Activated naive CD4-positive, alpha-beta T cell treated with anti-CD3 and anti-CD28 coated beads, Interleukin-2, amount 50 U/mL, for 16 hours (primary cell): ENCODE measurements at places on chromosomes 6 and 20.
A peak's percentile ranks its signal among the peaks of the same experiment; 100 is the strongest.

- DNase-seq, result no peak
Measured at GRCh38 chr6:25928562-25929324, 1.7 kb downstream of the SLC17A2 start.

- DNase-seq, result no peak
Measured at GRCh38 chr20:34525342-34525708, 9.1 kb downstream of the DYNLRB1 start.

DNA sequence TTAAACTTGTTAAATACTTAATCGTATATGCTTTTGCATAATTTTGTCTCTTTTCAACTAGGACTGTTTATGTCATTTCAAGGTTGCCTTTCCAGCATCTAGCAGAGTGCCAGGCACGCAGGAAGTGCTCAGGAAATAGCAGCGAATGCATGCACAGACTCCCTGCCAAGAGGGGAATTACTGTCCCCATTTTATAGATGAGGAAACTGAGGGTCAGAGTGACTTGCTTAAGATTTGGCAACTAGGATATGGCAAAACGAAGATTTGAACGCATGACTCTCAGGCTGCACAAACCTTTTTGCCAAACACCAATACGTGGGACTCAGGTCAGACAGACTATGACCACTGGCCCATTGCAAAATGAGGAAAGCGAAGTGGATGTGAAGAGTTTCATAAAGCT lies 22.5 kb downstream of the EYA2 start:
- DNase-seq, result no peak

- DNase-seq, result no peak
Measured at GRCh38 chr6:166752928-166753721, 126.1 kb upstream of the RPS6KA2 start.

GRCh38 chr6:29653452-29654038 lies 3.3 kb upstream of the MOG start:
- peak; percentile 25 for DNase-seq

GRCh38 chr20:46774943-46775560 lies 65.6 kb downstream of the SLC2A10 start:
- DNase-seq, result no peak

GRCh38 chr6:90326404-90327057 lies 29.9 kb upstream of the BACH2 start:
- DNase-seq, result peak; percentile 37

DNA sequence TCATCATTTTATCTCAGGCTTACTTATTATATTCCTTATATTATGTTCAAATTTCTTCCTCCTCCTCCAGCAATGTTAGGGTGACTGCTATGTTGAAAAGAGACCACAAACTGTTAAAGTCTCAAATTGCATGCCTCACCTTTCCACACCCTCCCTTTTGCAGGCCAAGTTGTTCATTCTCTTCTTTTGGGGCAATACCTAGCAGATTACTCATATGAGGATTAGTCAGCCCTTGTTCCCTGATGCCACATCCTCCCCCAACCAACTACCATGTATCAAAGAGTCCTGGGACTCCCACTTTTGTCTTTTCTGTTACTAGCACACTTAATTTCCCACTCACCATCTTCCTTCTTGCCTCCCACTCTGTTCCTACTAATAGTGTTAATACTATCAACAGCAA lies 434.7 kb downstream of the BCKDHB start:
- DNase-seq, result no peak

DNA sequence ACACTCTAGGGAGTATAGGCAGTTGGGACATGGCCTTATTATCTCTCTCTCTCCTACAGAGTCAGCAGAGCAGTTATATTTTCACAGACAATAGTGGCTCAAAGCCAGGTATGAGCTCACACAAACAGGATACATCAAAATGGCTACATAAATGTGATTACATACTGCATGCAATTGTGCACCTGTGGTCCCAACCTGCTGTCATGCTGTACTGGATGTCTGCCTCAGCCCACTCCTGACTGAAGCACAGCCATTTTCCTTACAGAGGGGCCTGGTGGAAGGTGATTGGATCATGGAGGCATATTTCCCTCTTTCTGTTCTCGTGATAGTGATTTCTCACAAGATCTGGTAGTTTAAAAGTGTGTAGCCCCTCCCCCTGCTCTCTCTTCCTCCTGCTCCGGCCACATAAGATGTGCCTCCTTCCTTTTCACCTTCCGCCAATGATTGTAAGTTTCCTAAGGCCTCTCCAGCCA lies 37.0 kb upstream of the SAMHD1 start:
- DNase-seq, result no peak

- no peak for DNase-seq
Measured at GRCh38 chr20:41359541-41360011, 7.0 kb downstream of the EMILIN3 start.

GRCh38 chr20:483815-484644 lies 21.7 kb upstream of the TBC1D20 start:
- no peak for DNase-seq

GRCh38 chr20:45051204-45052060 lies 49.5 kb downstream of the KCNS1 start:
- no peak for DNase-seq

DNA sequence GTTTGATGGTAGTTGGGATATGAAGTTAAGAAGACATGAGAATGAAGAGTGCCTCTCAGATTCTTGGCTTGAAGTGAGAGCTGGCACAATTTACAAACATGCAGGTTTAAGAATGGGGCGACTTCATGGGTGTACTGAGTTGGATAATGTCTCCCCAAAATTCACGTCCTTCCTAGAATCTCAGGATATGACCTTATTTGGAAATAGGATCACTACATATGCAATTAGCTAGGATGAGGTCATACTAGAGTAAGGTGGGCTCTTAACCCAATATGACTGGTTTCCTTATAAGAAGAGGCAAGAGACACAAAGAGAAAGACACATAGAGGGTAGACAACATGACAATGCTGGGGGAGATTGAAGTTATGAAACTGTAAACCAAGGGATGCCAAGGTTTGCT lies 5.2 kb downstream of the PKIB start:
- no peak for DNase-seq

GRCh38 chr20:43514648-43514999 lies 7.1 kb downstream of the L3MBTL1 start:
- DNase-seq, result no peak

DNA sequence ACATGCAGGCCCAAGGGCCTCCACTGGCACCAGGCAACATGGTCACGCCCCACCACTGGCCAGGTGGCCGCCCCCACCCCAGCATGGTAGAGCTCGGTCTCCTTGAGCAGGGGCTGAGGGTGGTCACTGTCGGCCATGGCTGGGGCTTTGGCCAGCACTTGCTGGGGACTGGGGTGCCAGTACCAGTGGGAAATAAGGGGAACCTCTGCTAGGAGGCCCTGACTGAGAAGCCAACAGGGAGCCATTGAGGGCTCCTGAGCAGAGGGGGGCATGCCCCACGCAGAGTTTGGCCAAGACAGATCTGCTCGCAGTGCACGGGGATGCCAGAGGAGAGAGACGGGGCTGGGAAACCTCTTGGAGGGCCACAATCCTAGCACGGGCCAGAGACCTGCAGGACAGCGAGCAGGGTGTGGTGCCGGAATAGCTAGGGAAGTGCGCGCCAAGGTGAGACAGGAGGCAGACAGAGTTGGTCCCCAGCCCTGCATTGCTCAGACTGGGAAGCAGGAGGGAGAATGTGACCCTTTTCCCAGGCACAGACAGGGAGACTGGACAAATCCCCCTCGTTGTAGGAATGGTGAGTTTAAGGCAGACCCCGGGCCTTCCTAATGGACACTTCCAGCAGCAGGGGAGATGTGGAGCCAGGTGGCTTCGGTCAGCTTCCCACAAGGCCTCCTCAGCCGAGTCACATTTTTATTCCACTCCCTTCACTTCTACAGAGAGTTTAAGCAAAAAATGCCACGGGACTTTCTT lies 179.0 kb upstream of the CST7 start:
- DNase-seq, result no peak

DNA sequence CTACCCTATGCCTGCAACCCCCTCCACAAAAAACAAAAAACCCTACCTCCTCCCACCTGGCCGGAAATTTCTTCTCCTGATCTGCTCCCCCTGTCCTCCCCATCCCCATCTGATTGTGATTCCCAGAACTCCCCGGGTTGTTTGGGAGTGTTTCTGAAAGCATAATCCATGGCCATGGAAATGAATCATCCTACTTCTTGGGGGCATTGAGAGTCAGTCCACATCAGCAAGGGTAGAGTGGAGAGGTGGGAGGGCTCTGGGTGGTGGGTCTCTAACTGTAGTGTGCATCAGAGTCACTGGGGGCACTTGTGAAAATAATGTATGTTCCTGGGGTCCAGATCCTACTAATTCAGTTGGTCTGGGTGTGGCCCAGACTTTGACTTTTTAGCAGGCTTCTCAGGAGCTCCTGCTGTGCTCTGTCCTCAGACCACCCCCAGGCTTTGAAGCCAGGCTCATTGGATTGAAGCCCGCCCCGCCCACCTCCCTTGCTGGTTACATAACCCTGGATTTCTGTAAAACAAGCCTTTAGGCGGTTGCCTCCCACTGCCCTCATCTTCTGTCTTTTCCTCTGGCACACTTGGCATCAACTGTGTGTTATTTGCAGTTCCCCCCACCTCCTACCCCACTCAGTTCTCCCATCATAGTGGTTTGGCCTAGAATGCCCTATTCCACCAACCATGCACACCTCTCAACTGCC lies 10.5 kb downstream of the PIGT start:
- DNase-seq, result no peak

DNA sequence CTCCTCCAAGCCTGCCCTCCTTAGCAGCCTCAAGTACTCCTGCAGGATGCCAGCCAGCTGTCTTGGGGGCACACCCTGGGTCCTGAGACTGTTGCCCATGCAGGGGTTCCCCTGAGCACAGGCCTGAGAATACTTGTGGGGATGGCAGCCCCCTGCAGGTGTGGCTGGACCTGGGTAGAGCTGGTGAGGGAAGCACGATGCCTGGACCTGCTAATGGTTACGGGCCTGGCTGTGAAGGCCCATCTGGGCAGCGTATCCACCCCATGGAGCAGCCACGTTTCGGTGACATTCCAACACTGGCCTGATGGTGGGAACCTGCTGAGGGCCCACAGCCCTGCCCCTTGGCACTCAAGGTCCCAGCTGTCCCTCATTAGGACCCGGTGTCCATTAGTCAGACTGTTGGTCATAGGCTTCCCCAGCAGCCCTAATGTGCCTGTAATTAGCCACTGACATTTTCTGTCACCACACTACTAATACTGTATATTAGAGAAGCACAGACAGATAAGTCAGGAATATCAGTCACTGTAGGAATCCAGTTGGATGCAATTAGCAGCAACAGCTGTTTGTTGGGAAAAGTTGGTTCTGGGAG lies 20.3 kb downstream of the CCDC167 start:
- no peak for DNase-seq
